ENCODE measurements at places on chromosomes 3 and 15.

- no peak for DNase-seq
Observed at GRCh38 chr3:155917781-155918180, 47.3 kb downstream of the GMPS start.

GRCh38 chr3:76470285-76470684 lies 569.6 kb upstream of the ROBO2 start:
- DNase-seq: no peak

DNA sequence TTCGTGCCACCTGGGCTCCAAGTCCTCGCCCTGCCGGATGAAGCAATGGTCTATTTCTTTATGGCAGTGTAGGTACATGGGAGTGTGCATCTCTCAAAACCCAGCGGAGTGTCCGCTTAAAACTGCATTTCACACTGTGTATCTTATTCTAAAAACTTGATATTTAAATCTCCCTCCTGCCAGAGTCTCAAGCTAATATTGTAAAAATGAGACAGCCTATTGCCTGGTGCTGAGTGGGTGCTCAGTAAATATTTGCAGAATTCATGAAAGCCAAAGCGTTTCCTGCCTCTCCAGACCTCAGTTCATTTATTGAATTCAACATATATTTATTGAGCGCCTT lies 330 bp upstream of the TBC1D2B start:
- no peak for DNase-seq

GRCh38 chr3:191543897-191544296 lies 82.9 kb downstream of the PYDC2 start:
- no peak for DNase-seq

- no peak for DNase-seq
Observed at GRCh38 chr3:125136966-125137357, 75.6 kb downstream of the SLC12A8 start.

GRCh38 chr15:49471733-49472132 lies 48.7 kb downstream of the FGF7 start:
- DNase-seq: no peak

GRCh38 chr3:20701641-20702040 lies 515.6 kb upstream of the SGO1 start:
- DNase-seq: no peak

GRCh38 chr3:112606098-112606497 lies 34.8 kb downstream of the CCDC80 start:
- DNase-seq: no peak

GRCh38 chr15:101267320-101268104 lies 9.8 kb downstream of the SELENOS start:
- no peak for DNase-seq

- no peak for DNase-seq
Observed at GRCh38 chr15:43169888-43170287, 15.3 kb upstream of the CCNDBP1 start.

DNA sequence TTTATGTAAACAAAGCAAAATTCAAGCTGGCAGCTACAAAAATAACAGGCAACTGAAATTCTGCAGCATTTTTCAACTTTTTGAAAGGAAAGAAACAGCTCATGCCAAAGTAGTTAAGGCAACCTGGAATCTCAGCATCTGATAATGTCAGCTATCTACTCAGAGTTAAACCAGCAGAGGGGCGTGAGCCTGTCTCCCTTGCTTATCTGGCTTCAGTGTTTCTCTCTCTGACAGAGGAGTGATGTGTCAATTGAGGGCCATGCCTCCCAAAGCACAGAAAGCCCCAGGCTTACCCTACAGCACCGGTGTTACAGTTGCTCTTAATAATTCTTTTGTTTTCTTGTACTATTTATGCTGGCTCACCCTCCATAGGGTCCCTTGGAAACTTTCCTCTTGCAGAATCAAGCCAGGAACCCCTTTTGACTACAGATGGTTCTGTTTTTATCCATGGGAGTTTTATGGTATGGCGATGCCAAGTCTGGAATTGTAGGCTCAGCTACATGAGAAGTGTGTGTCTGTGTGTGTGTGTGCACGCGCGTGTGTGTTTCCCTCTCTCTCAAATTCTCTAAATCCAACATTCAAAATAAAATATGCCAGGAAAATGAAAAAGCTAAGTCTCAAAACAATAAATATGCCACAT lies 7.3 kb downstream of the TMEM212 start:
- no peak for DNase-seq

- no peak for DNase-seq
Observed at GRCh38 chr15:100763835-100764750, 115.5 kb upstream of the ALDH1A3 start.

- DNase-seq: no peak
Observed at GRCh38 chr15:101672298-101672697, 20.1 kb upstream of the TM2D3 start.

GRCh38 chr15:57502116-57502515 lies 89.6 kb upstream of the MYZAP start:
- no peak for DNase-seq

GRCh38 chr15:51973775-51974174 lies 2.2 kb upstream of the LEO1 start:
- DNase-seq: no peak

DNA sequence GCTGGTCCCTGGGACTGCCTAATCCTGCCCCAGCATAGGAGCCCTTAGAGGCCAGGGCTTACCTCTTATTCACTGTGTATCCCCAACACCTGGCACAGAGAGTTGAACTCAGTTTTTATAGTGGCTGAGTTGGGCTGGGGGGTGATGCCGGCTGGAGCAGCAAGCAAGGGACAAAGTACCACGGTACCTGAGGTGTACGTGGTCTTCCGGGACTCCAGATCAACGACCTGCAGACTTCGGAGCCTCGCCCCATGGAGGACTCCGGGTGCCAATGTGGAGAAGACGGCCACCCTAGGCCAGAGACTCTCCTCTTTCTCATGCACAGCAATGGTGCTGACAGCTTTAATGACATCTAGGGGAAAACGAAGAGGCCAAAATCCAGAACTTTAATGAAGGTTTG lies 8.1 kb downstream of the WDR73 start:
- no peak for DNase-seq

DNA sequence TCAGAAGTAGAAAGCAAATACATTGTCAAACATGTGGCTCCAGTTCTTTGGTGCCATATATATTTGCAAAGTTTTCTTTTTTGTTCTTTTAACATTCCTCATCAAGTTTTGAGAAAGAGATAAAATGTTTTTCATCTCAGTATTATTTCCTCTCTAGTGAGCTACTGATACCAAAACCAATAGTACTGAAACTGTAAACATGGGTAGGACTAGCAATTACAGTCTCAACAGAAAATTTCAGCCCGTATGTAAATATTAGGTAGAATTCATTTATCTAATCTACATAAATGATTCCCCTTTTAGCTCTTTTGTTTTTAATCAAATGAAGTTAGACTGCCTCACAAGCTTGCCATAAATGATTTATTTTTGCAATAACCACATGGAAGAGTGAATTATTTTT lies 21.4 kb downstream of the SECISBP2L start:
- no peak for DNase-seq

- no peak for DNase-seq
Observed at GRCh38 chr3:32117320-32117719, 10.9 kb downstream of the GPD1L start.

DNA sequence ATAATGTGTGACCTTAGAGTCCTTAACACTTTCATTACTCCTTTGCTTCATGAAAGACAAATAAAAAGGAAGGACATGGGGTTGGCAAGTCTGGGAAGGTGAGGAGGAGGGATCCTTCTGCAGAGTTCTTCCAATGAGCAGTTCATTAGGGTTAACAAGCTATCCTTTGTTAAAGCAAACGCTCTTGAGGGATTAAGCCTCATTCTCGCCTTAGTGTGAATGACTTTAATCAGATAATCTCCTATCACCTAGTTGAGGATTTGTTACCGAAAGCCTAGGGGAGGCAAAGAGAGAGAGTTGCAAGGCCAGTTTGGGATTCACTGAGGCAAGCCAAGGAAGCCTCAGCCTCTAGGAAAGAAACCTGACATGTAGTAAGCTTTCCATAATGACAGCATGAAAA lies 7.4 kb upstream of the MBNL1 start:
- no peak for DNase-seq

- DNase-seq: no peak
Observed at GRCh38 chr3:111106993-111107661, 35.5 kb downstream of the NECTIN3 start.

DNA sequence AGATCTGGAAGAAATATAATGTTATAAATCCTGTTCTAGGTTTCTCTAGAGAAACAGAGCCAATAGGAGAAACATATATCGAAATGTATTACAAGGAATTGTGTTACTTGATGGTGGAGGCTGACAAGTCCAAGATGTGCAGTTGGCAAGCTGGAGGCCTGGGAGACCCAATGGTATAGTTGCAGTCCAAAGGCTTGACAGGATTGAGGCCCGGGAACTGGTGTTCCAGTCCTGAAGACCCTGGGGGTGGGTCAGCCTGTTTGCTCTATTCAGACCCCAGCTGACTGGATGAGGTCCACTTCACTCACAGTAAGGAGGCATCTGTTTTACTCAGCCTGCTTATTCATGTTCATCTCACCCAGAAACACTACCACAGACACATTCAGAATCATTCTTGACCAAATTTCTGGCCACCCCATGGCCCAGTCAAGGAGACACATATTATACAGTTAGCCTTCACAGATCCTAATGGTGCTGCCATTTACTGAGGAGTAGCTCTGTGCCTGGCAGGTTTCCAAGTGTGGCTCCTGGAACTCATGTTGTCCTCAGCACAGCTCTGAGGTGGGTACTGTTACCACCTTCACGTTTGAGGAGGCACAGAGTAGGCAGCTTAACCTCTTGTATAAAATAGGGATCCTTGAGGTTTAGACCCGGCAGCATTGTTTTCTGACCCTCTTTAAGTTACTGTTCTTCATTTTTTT lies 3.7 kb downstream of the TRAK1 start:
- DNase-seq: no peak

GRCh38 chr3:141059816-141060215 lies 8.7 kb downstream of the SPSB4 start:
- DNase-seq: no peak

DNA sequence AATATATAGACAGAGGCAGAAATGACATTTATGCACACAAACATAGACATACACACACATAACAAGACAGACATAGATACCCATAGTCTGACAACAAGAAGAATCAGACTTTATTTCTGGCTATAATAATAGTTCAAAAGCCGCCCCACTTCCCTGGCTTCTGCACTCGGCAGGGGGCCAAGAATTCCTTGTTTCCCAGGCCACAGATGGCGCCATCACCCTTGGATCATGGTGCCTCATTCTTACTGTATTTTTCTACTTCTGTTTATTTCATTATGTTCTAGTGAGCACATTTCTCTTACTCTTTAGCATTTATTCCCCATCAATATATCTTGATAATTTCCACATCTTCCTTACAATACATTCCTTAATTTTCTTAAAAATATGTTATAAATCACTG lies 387.5 kb downstream of the NLGN1 start:
- DNase-seq: no peak

GRCh38 chr15:96053031-96053780 lies 277.3 kb upstream of the NR2F2 start:
- DNase-seq: peak; percentile 19

DNA sequence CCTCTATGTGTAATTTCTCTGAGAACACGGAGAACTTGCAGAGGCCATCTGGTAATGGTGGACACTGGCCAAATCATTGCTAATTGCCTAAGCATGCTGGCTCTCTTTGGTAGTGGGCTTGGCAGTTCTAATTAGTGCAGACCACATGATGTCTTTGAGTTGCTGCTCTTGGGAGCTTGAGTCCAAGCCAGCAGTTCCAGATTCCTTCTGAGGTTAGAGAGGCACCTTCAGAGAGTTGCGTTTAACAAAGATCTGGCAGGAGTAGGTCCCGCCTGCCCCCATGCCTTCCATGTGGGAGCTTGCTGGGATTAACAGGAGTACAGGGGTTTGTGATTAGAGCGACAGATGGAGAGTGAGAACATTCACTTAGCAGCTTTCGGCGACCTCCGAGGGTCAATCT lies 449.0 kb upstream of the LMCD1 start:
- no peak for DNase-seq

DNA sequence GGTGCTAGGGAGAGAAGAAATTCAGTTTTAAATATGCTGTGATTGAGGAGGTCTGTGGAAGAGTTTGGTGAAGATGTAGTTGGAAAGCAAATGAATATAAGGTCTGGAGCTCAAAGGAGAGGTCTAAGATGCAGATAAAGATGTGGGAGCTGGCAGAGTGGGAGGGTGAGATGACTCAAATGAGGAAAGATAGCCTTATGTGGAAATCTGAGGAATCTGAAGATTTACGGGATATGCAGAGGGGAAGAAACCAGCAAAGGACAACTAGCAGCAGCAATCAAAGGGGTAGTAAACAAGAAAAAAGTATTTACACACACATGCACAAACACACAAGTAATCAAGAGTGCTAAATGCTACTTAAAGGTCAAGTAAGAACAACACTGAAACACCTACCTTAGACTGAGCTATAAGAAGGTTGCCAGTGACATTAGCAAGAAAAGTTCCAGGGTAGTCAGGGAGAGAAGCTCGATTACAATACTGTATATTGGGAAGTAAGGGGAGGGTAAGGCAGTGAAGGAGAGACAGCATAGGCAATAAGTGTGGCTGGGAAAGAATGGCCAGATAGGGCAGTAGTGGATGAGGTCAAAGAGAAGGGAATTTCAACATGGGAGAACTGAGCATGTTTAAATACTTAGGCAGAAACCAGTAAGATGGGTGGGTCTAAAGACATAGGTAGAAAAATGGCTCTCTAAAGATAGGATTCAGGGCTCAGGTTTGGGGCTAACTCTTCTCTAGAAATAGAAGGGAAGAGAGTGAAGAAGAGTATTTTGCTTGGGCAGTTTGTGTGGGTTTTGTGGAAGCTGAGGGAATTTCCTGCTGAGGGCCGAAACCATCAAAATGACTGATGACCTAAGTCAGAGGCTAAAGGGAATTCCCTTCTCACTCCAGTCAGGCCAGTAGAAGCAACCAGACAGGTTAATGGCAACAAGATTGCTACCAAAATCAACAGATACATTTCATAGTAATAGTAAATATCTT lies 8.9 kb downstream of the CMTM6 start:
- no peak for DNase-seq

DNA sequence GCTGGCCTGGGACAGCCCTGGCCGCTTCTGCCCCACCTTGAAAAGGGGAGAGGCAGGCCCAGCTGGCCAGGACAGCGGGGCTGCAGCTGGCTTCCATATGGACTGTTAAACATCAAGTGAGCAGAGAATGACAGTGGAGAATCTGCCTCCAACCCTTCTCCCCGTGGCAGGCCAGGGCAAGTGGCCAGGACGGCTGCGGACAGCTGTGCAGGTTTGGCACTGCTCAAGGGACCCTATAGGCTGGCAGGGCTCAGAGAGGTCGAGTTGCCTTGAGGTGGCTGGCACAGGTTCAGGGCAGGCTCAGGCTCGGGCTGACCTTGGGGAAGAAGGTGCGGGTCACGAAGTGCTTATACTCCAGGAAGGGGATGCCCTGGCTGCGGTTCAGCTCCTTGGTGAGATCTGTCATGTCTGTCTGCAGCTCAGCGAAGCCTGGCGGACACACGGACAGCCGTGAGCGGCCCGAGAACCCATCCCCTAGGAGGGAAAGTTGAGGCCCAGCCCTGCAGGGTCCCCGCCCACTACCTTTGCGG lies 24.3 kb downstream of the H1-8 start:
- DNase-seq: no peak

- no peak for DNase-seq
Observed at GRCh38 chr3:54541369-54541768, 386.5 kb downstream of the LRTM1 start.

Measured in activated T-cell treated with anti-CD3 and anti-CD28 coated beads, Interleukin-2, amount 50 U/mL, for 48 hours (primary cell).